ENCODE measurements at places on chromosomes 16 and 17. TPM values are rescaled to one million over a fixed set of nuclear protein-coding genes. Genes with fewer than 3 reads are reported as not detected.

DNA sequence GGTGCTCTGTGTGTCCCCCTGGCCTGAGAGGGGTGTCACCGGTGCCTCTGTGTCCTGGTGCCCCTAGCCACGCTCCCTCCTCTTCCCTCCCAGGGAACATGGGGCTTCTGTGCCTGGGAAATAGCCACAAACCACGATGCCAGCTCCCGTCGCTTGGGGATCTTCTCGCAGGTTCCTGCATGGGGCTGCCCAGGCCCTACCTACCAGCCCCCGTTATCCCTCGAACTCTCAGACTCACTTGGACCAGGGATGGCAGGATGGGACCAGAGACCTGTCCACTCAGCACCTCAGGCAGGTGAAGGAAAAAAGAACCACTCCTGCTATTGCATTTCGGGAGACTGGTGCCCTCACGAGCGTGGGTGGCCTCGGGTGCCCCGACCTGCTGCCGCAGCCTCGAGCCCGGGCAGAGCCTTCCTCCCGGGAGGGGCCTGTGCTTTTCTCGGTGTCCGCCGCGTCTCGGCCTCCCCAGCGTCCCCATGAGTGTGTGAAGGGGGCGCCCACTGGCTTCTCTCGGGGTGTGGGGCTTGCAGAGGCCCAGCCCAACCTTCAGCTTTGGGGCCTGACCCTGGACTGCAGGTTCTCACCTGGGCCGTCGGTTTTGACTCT lies 41.0 kb upstream of the GNG13 start:
- no peak for DNase-seq

ABAT gene
- total RNA-seq, result 9.6 TPM

- no peak for DNase-seq
Observed at GRCh38 chr17:33373273-33373672, 80.2 kb upstream of the ASIC2 start.

DNA sequence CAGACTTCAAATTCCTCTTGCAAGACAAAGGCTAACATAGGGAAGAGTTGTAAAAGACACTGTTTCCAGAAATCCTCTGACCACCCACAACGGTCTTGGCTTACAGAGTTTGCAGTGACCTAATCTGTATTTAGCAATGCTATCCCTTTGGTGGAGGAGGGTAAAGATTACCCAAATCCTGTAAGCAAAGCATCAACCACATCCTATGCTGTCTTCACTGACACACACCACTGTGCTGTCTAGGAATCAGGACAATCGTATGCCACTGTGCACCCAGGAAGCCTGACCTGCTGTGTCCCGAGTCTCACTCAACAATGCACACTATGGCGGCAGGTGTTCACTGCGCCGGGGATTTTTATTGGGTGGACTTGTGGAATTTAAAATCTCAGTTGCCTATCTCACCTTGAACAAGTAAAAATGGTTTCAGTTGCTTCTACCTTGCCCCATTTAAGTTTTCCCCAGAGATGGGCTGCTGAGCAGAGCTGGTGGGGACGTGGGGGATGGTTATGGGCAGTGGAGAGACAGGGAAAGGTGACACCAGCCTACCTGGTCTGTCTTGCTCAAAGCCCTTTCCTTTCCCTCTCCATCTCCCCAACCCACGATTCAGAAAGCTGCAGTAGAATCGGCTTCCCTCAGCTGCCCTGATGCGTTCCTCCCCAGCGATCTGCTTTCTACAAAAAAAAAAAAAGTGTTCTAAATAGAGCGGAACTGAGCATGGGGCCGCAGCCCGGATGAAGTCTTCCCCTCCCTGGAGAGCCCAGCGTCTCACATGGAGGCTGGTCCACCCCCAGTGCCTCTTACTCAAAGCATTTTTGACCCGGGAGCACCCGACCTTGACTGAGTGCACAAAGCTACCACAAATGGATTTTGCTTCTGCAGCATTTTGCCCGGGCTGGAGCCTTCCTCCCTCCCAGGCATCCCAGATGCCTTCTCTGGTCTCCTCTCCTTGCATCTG lies 271.5 kb downstream of the SOX9 start:
- DNase-seq, result no peak
